Fibroblast of lung (primary cell): ENCODE measurements at places on chromosomes 5 and 9. TPM values are rescaled to one million over a fixed set of nuclear protein-coding genes. Genes with fewer than 3 reads are reported as not detected.

DNA sequence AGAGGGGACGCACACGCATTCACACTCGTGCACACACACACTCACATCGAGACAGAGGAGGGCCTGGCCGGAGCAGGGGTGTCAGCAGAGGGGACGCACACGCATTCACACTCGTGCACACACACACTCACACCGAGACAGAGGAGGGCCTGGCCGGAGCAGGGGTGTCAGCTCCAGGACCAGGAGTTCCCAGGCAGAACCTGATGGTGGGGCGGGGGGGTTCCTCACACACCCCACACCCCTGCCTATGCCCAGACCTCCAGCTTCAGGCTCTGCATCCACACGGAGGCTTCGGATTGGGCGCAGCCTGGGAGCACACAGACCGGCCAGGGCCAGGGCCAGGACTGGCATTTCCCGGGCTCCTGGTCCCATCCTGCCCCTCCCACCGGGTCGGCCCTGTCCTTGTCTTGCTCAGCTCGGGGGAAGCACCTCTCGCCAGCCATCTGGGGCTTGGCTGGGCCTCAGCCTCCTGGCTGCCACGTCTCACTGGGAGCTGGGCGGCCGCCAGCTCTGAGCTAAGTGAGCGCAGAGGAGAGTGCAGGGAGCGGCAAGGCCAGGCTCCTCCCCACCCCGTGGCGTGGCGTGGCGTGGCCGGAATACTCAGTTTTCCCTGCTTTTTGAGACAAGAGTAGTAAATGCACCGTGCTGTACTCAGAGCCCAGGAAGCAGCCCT is 31.3 kb downstream of the ADAMTS2 start:
- H3K4me1 ChIP-seq: peaks cover 12% of the 10 kb centered on the region
- H3K36me3 ChIP-seq: peaks cover 3% of the 10 kb centered on the region
- peak; percentile 94 for DNase-seq

GRCh38 chr5:93296338-93296737 is 284.7 kb downstream of the NR2F1-AS1 start:
- DNase-seq: no peak
- no peaks in the 10 kb centered on the region for H3K4me1 ChIP-seq
- no peaks in the 10 kb centered on the region for H3K36me3 ChIP-seq
- H3K4me3 ChIP-seq: no peak overlapping the region

GRCh38 chr5:74465724-74466123 is 174.8 kb downstream of the ENC1 start:
- H3K27me3 ChIP-seq: peaks cover 2% of the 10 kb centered on the region
- no peak overlapping the region for H3K4me3 ChIP-seq
- no peaks in the 10 kb centered on the region for H3K4me1 ChIP-seq
- H3K27ac ChIP-seq: no peak overlapping the region
- no peak for DNase-seq

- H3K27me3 ChIP-seq: no peaks in the 10 kb centered on the region
- no peak overlapping the region for H3K4me3 ChIP-seq
- no peaks in the 10 kb centered on the region for H3K36me3 ChIP-seq
- H3K4me1 ChIP-seq: peaks cover 4% of the 10 kb centered on the region
Measured at GRCh38 chr5:118544887-118545449, 443.4 kb downstream of the DTWD2 start.

DNA sequence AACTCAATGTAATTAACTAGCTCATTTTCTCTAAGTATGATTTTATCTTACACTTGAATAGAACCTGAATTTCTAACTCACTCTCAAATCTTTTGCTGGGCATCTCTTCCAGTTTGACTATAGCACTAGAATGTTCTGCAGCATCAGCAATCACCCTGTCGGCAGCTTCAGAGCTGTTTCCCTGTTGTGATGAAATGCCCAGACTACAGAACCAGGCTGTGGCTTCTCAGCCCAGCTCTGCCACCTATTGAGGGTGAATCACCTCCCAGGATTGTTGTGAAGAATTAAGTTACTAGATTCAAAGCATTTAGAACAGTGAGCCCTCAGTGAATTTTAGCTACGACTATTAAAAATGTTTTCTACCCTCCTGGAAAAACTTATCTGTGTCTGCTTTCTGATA is 90.4 kb upstream of the ANKRD55 start:
- H3K27ac ChIP-seq: no peak overlapping the region
- no peak overlapping the region for H3K4me3 ChIP-seq
- H3K36me3 ChIP-seq: no peaks in the 10 kb centered on the region
- H3K4me1 ChIP-seq: peaks cover 6% of the 10 kb centered on the region
- no peaks in the 10 kb centered on the region for H3K27me3 ChIP-seq

DNA sequence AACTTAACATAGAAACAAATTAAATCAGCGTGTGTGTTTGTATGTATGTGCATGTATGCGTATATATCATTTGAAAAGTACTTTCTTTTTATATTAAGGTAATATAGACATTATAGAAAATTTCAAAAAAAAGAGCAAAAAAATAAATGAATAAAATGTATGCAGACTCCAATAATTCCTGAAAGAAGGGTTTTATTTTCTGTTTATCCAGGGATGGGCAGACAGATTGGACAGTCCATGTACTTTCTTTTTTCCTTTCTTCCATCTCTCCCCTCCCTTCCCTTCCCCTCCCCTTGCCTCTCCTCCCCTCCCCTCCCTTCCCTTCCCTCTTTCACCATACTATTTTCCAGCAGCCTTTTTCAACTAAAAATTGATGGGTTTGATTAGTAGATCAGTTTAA is 123.8 kb downstream of the SGCD start:
- H3K27me3 ChIP-seq: no peaks in the 10 kb centered on the region
- H3K4me3 ChIP-seq: no peak overlapping the region
- no peak overlapping the region for H3K27ac ChIP-seq
- no peaks in the 10 kb centered on the region for H3K36me3 ChIP-seq
- no peak for DNase-seq
- no peaks in the 10 kb centered on the region for H3K4me1 ChIP-seq

DNA sequence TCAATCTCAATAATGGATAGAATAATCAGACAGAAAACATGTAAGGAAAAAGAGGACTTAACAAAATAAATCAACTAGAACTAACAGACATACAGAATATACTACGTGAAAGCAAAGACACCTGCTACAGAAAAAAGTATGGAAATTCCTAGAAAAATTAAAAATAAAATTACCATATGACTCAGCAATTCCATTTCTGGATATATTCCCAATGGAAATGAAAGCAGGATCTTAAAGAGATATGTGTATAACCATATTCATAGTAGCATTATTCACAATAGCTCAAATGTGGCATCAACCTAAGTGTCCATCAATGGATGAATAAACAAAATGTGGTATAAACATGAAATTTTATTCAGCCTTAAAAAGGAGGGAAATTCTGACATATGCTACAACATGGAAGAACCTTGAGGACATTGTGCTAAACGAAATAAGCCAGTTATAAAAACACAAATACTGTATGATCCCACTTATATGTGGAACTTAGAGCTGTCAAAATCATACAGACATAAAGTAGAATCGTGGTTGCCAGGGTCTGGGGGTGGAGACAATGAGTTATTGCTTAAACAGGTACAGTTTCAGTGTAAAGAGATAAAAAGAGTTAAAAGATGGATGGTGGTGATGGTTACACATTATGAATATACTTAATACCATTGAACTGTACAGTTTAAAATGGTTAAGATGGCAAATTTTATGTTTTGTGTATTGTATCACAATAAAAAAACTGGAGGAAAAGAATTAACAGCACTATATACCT is 6.9 kb downstream of the PLAA start:
- no peaks in the 10 kb centered on the region for H3K27me3 ChIP-seq
- no peak overlapping the region for H3K27ac ChIP-seq
- H3K4me3 ChIP-seq: no peak overlapping the region
- H3K4me1 ChIP-seq: no peaks in the 10 kb centered on the region
- H3K36me3 ChIP-seq: no peaks in the 10 kb centered on the region
- DNase-seq: peak; percentile 10

- H3K4me3 ChIP-seq: no peak overlapping the region
- H3K36me3 ChIP-seq: no peaks in the 10 kb centered on the region
- H3K27me3 ChIP-seq: peaks cover 3% of the 10 kb centered on the region
- no peaks in the 10 kb centered on the region for H3K4me1 ChIP-seq
- H3K27ac ChIP-seq: no peak overlapping the region
- DNase-seq: no peak
Measured at GRCh38 chr9:33227741-33228140, 12.2 kb upstream of the SPINK4 start.

PDE8B gene
- total RNA-seq: 0.17 and 0.26 TPM in 2 replicates

ITGA2 gene
- 50.1 and 75.5 TPM in 2 replicates for total RNA-seq

MYORG gene
- total RNA-seq: 0.26 and 0.83 TPM in 2 replicates

FAM169A gene
- total RNA-seq: 0.51 and 1.2 TPM in 2 replicates

PCSK1 gene
- total RNA-seq: not detected in 2 replicates
